Upper lobe of left lung (tissue), 6 donors: ENCODE measurements at places on chromosomes 3 and 15. TPM values are rescaled to one million over a fixed set of nuclear protein-coding genes. Genes with fewer than 3 reads are reported as not detected.

Gene GMNC
- not detected for total RNA-seq

Gene MED12L
- total RNA-seq = not detected

GRCh38 chr15:82763361-82764116 lies 42.3 kb downstream of the FSD2 start:
- no peaks in the 10 kb centered on the region for H3K27me3 ChIP-seq
- no peaks in the 10 kb centered on the region for H3K4me1 ChIP-seq
- no peak for DNase-seq
- H3K36me3 ChIP-seq = peaks cover 33% of the 10 kb centered on the region
- no peak overlapping the region for H3K4me3 ChIP-seq

- DNase-seq = no peak
- H3K4me1 ChIP-seq = no peaks in the 10 kb centered on the region
- H3K27ac ChIP-seq = no peak overlapping the region
- no peak overlapping the region for H3K4me3 ChIP-seq
- peaks cover 15% of the 10 kb centered on the region for H3K36me3 ChIP-seq
Observed at GRCh38 chr15:99132634-99133287, 27.9 kb downstream of the SYNM start.

DNA sequence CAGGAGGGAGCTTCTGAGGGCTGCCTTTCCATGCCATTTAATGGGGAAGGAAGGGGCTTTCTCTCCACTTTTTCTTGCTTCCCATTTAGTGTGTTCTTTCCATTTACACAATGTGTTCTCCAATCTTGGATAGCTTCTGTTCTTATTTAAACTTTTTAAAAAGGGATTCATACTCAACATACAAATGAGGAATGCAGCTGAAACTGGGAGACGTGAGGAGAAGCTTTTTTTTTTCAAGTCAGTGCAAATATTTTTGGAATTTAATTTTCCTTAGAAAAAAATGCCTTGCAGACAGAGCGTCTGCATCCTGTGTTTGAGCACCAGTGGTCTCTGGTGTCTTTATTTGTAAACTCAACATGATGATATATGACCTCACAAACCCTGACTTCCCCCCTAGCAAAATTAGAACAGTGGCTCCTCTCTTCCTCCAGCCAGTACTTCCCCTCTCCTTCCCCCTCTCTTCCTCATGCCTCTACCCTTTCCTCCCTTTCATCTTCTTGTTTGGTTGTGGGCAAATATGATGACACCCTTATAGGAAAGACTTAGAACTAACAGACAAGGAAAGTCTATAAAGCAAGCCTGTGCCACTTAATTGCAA lies 48.1 kb upstream of the PCSK6 start:
- H3K27ac ChIP-seq = no peak overlapping the region
- H3K4me3 ChIP-seq = no peak overlapping the region
- H3K4me1 ChIP-seq = no peaks in the 10 kb centered on the region
- no peaks in the 10 kb centered on the region for H3K36me3 ChIP-seq
- no peaks in the 10 kb centered on the region for H3K27me3 ChIP-seq
- no peak for DNase-seq

GRCh38 chr15:80495401-80495942 lies 91.3 kb downstream of the ARNT2 start:
- H3K4me3 ChIP-seq = no peak overlapping the region
- no peaks in the 10 kb centered on the region for H3K27me3 ChIP-seq
- H3K27ac ChIP-seq = no peak overlapping the region
- peaks cover 3% of the 10 kb centered on the region for H3K4me1 ChIP-seq
- DNase-seq = no peak

- H3K27ac ChIP-seq = no peak overlapping the region
- DNase-seq = no peak
- no peaks in the 10 kb centered on the region for H3K27me3 ChIP-seq
Observed at GRCh38 chr3:72412340-72412956, 435.8 kb downstream of the SHQ1 start.

Gene CLDN1
- total RNA-seq = 5.2 TPM

DNA sequence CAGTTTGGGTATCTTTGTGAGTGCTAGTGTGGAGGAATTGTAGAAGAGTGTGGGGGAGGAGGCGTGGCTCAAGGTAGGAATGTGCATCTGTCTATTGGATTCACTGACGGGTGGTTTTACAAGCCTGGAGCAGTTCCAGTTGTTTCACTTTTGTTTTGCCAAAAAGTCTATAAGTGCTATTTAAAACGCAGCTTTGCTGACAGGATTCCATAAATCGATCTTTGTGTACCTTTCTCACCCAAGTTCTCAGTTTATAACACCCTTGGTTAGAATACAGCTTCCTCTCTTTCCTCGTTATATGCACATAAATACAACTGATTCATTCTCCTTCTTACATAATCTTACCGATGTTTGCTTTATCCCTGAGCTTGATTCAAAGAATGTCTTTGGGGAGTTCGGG lies 123.2 kb upstream of the UBE2E2 start:
- no peak overlapping the region for H3K27ac ChIP-seq
- H3K4me1 ChIP-seq = no peaks in the 10 kb centered on the region
- H3K27me3 ChIP-seq = no peaks in the 10 kb centered on the region
- H3K4me3 ChIP-seq = no peak overlapping the region

DNA sequence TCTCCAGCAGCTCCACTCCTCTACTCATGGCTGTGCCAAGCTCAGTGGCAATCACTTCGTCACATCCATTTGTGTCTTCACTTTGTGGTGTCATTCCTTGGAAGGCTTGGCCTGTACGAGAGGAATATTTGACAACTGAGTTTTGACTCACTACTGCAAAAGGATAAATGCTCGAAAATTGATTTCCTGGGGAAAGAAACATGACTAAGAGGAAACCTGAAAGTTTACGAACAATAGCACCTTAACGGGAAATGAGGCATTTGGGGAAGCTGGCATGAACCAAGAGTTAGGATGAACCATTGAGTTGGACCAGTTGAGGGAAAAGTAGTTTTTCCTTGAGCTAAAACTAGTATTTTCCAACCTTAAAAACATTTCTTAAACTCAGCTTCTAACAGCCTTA lies 74.2 kb upstream of the ABHD17C start:
- no peak overlapping the region for H3K4me3 ChIP-seq
- H3K27ac ChIP-seq = no peak overlapping the region

Gene DNAH12
- 53.3 TPM for total RNA-seq

GRCh38 chr3:47669026-47669749 lies 90.5 kb upstream of the CSPG5 start:
- no peak overlapping the region for H3K4me3 ChIP-seq
- no peak for DNase-seq
- H3K36me3 ChIP-seq = peaks cover 12% of the 10 kb centered on the region
- H3K27me3 ChIP-seq = no peaks in the 10 kb centered on the region

DNA sequence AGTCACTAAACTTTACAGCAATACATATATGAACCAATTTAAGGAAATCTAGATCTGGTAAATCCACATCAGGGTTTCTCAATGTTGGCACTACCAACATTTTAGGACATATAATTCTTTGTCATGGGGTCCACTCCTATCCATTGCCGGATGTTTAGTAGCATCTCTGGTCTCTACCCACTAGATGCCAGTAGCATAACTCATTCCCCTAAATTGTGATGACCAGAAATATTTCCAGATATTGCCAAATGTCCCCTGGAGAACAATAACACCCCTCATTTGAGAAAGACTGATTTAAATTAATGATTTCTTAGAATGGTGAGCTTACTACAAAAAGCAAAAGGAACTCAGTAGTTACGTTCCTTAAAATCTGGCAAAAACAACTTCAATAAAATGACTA lies 23.1 kb upstream of the ANKRD28 start:
- H3K4me3 ChIP-seq = no peak overlapping the region
- DNase-seq = no peak
- H3K4me1 ChIP-seq = peaks cover 14% of the 10 kb centered on the region

- H3K36me3 ChIP-seq = no peaks in the 10 kb centered on the region
- H3K4me1 ChIP-seq = peaks cover 32% of the 10 kb centered on the region
- no peak overlapping the region for H3K4me3 ChIP-seq
- peak overlapping the region; percentile 98 for H3K27ac ChIP-seq
Observed at GRCh38 chr3:152266221-152266995, 2.3 kb upstream of the MBNL1 start.

Gene NPRL2
- total RNA-seq = 23.7 TPM

DNA sequence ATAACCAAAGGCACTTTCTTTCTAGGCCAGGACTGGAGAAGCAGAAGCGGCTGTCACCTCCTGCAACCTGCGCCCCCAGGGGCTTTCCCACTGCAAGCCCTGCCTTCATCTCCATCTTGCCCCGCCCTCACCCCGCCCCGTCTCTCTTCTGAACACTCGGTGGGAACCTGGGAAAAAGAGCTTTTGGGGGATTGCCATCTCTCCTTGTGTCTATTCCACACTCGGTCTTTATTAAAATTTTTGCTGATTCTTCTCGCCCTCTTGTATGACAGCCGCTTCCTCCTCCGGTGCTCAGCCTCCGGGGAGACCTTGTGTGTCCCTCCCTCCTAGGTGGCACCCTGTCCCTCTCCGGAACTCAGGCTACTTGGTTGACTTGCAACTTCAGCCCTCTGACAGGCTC lies 41.9 kb upstream of the SPESP1 start:
- H3K4me1 ChIP-seq = peaks cover 3% of the 10 kb centered on the region
- no peak overlapping the region for H3K27ac ChIP-seq
- H3K27me3 ChIP-seq = no peaks in the 10 kb centered on the region
- no peak for DNase-seq
- H3K4me3 ChIP-seq = no peak overlapping the region
- no peaks in the 10 kb centered on the region for H3K36me3 ChIP-seq

GRCh38 chr3:196886144-196886543 lies 18.4 kb downstream of the SENP5 start:
- no peaks in the 10 kb centered on the region for H3K4me1 ChIP-seq
- H3K4me3 ChIP-seq = no peak overlapping the region
- no peak overlapping the region for H3K27ac ChIP-seq
- H3K27me3 ChIP-seq = no peaks in the 10 kb centered on the region
- peaks cover 8% of the 10 kb centered on the region for H3K36me3 ChIP-seq

Gene IGSF10
- 23.3 TPM for total RNA-seq

- no peaks in the 10 kb centered on the region for H3K4me1 ChIP-seq
- no peak overlapping the region for H3K27ac ChIP-seq
- H3K27me3 ChIP-seq = no peaks in the 10 kb centered on the region
- peaks cover 8% of the 10 kb centered on the region for H3K36me3 ChIP-seq
- H3K4me3 ChIP-seq = no peak overlapping the region
- peak; percentile 7 for DNase-seq
Observed at GRCh38 chr3:48405971-48406370, 23.9 kb downstream of the PLXNB1 start.

DNA sequence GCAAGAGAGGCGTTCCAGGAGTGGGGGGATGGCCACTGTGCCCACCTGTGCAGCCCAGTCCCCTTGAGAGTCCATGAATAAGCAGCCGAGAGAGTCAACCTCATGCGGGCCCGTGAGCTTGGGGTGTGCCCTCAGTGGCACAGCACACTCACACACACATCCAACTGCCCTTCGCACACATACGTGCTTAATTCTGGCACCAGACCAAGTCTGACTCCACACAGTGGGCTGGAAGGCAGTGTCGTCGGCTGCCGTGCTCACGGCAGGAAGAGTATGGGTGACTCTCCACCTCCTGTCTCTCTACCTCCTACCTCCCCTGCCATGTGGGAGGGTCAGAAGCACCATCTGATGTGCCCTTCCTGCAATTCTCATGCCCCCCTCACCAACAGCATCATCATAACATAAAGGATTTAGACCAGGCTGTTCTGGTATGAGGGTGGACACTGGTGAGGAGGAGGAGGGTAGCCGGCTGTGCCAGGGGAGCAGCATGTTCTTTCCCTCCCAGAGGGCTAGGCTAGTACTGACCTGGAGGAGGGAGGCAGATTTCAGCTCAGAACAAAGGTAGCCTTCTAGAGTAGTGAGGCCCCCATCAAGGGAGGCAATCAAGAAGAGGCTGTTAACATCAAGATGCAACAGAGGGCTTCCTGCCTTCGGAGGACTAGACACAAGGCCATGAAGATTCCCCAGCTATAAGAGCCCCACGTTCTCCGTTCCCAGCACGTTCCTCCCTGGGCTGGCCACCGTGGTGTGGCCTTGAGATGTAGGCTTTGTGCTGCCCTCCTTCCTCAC lies 5.3 kb upstream of the STRA6 start:
- DNase-seq = no peak
- H3K4me3 ChIP-seq = no peak overlapping the region
- no peak overlapping the region for H3K27ac ChIP-seq
- H3K27me3 ChIP-seq = no peaks in the 10 kb centered on the region

- peak; percentile 34 for DNase-seq
- H3K4me3 ChIP-seq = no peak overlapping the region
- no peaks in the 10 kb centered on the region for H3K27me3 ChIP-seq
- no peaks in the 10 kb centered on the region for H3K36me3 ChIP-seq
- H3K27ac ChIP-seq = no peak overlapping the region
- no peaks in the 10 kb centered on the region for H3K4me1 ChIP-seq
Observed at GRCh38 chr15:53910852-53911251, 67.4 kb upstream of the UNC13C start.

DNA sequence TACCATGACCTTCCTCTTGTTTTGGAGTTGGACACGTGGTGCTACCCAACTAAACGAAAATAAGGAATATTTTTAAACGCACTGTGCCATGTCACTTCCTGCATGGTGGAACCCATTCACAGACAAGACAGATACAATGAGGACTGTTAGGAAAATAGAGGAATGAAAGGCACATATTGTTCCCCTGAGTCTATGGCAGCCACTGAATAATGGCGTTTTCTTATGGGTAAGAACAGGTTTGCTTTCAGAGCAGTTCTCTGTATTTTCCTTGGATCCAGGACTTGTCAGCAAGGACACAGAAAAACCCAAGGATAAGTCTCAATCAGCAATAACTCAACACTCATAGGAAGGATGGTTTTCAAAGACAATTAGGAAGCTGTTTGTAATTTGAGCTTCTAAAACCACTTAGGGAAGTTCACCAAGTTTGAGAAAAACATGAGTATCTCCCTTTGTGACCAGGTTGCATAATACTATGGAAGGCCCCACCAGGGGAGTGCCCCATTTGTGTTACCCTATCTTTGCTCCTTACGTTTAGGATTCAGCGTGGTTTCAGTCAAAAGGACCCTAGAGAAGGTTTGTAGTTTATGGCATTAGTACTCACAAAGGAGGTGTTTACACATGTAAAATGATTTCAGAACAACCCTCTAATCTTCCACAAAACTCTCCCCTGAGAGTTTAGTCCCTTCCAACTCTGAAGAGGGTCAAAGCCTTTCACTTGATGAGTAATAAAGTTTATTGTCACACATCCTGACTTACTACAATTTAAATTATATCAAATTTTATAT lies 487.2 kb upstream of the ATP11B start:
- H3K27me3 ChIP-seq = no peaks in the 10 kb centered on the region
- DNase-seq = no peak
- no peaks in the 10 kb centered on the region for H3K36me3 ChIP-seq
- no peaks in the 10 kb centered on the region for H3K4me1 ChIP-seq
- H3K4me3 ChIP-seq = no peak overlapping the region

DNA sequence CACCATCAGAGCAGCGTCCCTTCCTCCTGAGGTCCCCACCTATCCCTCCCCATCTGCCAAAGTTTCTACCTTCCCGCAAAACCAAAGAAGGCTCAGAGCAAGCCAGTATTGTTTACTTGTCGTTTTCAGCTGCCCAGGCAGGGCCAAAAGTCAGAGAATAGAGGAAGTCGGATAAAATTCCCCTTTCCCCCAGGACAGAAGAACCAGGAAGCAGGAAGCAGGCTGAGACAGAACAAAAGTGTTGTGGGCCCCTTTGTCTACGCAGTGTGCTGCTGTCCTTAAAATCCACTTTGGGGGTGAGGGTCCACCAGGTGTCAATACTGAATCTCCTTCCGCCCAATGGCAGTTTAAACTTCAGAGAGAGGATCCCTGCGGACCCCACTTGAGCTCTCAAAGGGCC lies 18.5 kb upstream of the RPL32 start:
- H3K27me3 ChIP-seq = no peaks in the 10 kb centered on the region
- no peak overlapping the region for H3K4me3 ChIP-seq
- no peaks in the 10 kb centered on the region for H3K4me1 ChIP-seq
- no peak overlapping the region for H3K27ac ChIP-seq
- DNase-seq = no peak
